ENCODE measurements at places on chromosomes 6 and 20.
A peak's percentile ranks its signal among the peaks of the same experiment; 100 is the strongest.

DNA sequence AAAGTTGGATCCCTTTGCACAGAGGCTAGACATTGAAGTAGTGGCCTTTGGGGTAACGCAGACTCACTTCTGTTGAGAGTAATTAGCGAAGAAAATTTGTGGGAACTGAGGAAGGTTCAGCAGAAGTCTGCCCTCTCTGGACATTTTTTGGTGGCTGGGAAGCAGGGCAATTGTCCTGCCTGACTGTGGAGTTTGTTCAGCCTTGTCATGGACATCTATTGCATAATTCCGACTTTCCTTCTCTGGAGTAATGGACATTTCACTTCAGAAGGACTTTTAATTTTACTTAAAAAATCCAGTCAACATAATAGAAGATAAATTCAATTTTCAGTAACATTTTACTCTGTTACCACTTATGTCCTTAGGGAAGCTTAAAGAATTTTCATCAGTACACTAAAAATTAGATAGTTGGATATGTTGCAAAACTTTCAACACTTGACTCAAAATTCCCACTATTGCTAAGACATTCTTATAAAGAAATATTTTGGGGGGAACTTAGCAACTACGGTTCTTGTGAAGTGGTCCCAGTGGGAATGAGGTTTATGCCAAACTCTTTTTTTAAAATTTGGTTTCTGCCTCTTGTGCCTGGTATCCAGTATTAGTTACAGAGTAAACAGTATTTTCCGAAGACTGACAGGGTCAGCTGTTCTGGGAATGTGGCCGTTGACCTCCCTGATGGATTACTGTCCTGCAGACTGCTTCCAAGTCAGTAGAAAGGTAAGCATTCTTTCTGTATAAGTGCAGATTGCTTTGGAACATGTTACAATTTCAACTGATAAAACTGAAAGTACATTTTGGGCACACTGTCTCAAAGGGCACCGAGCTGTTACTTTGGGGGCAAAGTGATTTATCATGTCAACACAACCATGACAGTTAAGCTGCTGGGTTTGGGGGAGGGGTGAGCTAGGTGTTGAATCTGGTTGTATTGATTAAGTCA, 100.6 kb upstream of the MLIP start:
- no peak for DNase-seq

- peak; percentile 20 for DNase-seq
Measured at GRCh38 chr6:24933868-24934401, 1.8 kb downstream of the RIPOR2 start.

DNA sequence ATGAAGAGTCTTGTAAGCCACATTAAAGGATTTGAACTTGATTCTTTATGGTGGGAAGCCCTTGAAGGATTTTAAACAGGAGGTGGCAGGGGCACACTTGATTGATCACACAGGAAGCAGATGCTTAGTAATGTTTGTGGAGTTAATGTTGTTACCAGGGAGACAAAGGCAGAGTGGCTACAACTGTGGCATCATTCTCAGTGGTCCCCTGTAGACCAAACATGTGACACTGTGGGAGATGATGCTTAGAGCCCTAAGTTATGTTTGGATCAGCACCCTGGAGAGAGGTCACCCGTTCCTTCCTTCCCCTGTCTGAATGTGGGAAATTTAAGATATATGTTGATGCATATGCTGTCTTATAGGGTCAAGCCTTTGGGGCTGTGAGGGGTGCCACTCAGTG, 53.2 kb downstream of the EIF2S2 start:
- DNase-seq, result peak; percentile 22

DNA sequence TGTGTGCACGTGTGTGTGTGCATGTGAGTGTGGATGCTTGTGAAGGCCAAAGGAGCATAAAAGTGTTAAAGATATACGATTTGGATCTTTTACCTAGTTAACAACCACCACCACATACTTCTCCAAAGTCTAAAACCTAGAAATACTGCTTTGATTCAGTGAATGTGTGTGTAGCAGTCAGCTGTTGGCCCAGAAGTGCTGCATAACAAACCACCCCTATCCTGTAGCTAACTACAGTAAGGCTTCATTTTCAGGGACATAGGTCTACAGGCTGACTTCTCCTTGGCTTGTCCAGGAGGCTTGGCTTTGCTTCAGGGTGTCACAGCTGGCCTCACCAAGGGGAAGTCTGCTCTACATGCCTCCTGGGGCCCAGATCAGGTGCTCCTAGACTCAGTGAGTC, 2.4 kb upstream of the CST8 start:
- DNase-seq, result no peak

GRCh38 chr20:49906101-49906604, 9.2 kb downstream of the SPATA2 start:
- DNase-seq, result no peak

Measured in iris pigment epithelial cell (primary cell).